ENCODE measurements at places on chromosomes 6 and 20.

- ATAC-seq = no peak
These were observed 18.9 kb downstream of the GABRR1 start for GRCh38 chr6:89198235-89198634.

- no peak for ATAC-seq
These were observed 56.1 kb upstream of the LAMP5 start for GRCh38 chr20:9458138-9458796.

DNA sequence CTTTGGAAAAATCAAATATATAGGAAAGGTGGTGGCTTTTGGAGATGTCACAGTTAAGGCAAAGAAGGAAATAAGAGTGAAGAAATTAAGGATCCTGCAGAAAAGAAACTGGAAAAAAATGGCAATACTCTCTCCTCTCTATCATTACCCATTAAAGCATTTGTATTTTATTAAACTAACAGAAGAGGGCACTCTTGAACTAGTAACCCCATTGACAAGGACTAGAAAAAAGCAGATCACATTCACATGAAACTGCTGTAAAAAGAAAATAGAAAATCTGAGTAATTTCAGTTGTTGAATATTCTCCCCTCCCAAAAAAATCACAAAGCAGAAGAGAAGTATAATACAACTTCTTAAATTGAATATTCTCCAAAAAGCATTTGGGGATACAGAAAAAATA lies 104.1 kb upstream of the SLC35B3 start:
- no peak for ATAC-seq

DNA sequence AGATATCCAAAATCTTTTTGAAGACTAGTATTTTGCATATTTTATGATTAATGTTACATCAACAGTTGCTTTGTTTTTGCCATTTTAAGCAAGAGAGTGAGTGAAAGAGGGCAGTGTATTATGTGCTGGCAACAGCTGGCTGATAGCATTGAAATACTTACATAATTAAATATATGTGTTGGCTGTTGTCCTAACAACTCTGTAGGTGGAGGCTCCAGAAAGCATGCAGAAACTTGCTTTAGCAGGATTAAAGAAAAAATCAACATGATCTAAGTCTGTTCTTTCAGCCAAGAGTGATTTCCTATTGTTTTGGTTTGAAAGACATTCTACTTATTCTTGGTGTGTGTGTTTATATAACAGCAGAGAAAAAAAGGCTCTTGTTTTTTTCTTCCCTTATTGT lies 127.5 kb downstream of the CDKAL1 start:
- ATAC-seq = no peak

DNA sequence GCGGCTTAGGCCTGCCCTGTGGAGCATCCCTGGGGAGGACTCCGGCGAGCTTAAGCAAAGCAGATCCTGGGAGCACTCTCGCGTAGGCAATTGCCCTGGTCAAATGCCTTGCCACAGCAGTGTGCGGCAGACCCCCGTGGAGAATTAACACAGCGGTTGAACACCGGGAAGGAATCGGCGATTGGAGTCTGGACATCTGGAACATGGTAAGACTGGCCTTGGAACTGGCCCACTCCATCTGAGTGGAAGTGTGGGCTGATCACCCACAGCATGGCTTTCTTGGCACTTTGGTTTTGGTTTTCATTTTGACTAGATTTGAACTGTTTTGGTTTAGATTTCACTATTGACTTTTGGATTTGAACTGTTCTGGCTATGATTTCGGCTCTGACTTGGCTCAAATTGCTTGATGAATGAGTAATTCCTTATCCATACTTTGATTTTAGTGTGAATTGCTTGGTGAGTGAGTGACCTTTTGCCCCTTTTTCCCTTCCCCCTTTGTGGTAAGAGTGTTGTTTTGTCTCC lies 300.7 kb downstream of the RNGTT start:
- ATAC-seq = no peak

GRCh38 chr20:12835999-12836398 lies 172.8 kb upstream of the SPTLC3 start:
- ATAC-seq = no peak

GRCh38 chr20:49866051-49866450 lies 49.3 kb downstream of the SPATA2 start:
- ATAC-seq = peak; percentile 30

- ATAC-seq = no peak
These were observed 10.5 kb upstream of the HSF2 start for GRCh38 chr6:122388945-122389344.

- ATAC-seq = no peak
These were observed 47.9 kb upstream of the SLC22A16 start for GRCh38 chr6:110524305-110524704.

- no peak for ATAC-seq
These were observed 16.9 kb downstream of the TDRD6 start for GRCh38 chr6:46704562-46704961.

GRCh38 chr6:154169193-154169847 lies 130.3 kb downstream of the OPRM1 start:
- ATAC-seq = no peak

- ATAC-seq = peak; percentile 87
These were observed 437.5 kb upstream of the RGS17 start for GRCh38 chr6:153568628-153569027.

- ATAC-seq = no peak
These were observed 19.5 kb downstream of the TFEB start for GRCh38 chr6:41715795-41716515.

DNA sequence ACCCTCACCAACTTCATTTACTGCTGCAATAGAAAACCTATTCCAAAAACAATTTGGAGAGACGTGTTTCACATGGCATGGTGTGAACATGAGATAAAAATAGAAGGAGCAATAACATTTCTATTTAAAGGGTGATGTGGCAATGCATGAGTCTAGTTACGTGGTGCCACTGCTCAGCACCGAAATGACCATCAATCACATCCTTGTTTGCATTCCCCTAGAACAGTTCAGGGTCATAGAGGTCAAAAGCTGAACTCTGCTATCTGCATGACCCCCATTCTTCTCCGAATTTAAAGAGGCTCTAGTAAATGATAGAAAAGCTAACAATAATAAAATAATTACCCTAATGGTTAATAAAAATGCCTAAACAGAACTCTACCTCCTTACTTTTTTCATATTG lies 29.5 kb downstream of the ROS1 start:
- ATAC-seq = no peak

DNA sequence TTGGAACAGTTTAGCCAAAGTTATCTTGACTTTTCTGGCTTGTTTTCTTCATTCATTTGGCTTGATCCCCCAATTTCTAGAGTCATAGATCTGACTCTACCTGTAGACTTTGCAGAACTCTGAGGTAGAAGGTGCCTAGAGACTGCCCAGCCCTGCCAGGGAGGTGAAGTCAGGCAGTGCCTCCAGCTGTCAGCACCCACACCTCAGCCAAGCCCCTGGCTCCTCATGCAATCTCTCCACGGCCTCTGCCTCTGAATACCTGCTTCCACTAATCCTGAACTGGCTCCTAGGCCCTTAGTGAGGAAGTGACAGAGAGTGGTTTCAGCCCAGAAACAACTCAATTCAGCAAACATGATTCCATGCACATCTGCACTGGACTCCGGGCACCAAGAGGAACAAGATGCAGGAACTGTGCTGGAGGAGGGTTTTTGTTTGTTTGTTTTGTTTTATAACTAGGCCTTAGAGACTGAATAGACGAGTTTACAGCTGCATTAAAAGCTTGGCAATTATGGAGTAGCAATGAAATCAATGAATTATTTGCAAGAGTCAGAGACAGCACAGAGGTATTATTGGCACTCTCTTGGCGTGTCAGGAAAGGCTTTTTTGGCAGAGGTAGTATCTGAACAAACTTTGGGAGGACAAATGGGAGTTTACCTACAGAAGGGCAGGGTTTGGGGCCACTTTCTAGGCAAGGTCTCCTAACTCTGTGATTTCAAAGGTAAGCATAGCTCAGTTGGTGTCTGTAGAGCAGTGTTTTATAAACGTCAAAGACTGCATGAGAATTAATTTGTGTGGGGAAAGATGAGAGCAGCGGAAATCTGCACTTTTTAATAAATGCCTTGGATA lies 25.2 kb downstream of the TGM3 start:
- no peak for ATAC-seq

DNA sequence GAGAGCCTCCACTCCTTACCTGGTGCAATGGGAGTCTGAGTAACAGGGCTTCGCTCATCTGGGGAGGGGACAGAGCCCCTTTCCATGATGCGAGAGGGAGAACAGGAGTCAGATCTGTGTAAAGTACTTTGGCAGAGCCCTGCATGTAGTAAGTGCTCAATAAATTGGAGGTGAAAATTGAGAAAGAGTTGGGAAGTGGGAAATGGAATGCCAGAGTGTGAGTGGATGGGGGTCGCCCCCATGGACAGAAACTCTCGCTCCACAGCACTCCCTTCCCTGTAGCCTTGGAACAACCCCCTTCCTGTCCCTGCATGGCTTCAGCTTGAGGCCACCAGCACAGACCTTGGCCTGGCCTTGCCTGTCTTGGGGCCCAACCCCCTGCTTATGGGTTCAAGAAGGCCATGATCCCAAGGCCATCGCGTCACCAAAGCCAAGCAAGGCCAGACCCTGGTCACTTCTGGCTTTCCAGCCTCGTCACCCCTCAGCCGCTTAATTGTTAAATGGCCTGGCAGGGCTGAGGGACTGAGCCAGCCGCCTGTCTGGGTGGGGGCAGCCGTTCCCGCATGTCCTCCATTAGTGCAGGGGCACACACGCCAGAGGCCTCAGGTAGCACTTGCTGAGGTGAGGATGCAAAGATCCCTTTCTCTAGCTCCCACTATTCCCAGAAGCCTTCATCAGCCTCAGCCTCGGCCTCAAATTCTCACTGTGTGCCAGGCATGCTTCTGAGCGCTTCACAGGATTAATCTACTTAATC lies 93.7 kb upstream of the PTPN1 start:
- no peak for ATAC-seq

- no peak for ATAC-seq
These were observed 1.9 kb downstream of the CHD6 start for GRCh38 chr20:41616228-41616627.

DNA sequence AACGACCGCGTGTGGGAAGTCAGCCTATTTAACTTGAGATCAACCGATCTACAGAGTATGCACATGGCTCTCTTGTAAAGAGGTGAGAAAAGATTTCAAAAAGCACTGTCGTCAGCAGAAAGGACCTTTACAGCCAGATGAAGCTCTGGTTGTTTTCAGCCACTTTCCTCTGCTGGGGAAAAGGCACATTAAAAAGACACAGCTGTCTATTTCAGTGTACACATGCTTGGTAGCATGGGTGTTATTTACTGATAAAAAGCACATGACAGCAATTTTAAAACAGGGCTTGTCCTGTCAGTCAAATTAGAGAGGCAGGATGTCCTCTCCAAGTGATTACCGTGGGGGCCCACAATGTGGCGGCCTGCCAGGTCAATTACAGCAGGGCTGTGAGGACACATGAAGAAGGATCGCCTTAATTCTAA lies 188.9 kb downstream of the PRKN start:
- ATAC-seq = peak; percentile 53
